GM23248 (cell line): ENCODE measurements at places on chromosomes 13 and 19. TPM values are rescaled to one million over a fixed set of nuclear protein-coding genes. Genes with fewer than 3 reads are reported as not detected.

GRCh38 chr13:99261059-99261458, 2.9 kb upstream of the GPR18 start:
- no peak for DNase-seq

DNA sequence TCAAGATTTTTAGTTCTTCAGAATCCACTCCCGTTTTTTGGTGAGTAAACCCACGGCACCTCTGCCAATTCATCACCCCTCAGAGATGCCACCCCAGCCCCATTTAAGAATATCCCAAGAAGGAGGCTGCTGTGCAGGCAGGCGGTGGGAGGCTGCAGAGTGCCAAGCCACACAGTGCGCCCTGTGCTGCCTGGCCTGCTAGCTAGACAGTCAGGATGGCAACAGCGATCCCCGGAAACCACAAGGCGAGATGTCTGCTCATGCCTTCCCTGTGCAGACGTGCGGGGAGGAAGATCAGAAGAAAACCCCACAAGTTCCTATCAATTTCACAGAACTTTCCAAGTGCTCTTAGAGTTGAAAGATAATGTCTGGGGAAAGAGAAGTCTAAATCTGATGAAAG, 64.8 kb upstream of the GPR183 start:
- H3K36me3 ChIP-seq, result peaks cover 10% of the 10 kb centered on the region; the same call in 1 of the 2 replicates
- no peaks in the 10 kb centered on the region for H3K4me1 ChIP-seq
- DNase-seq, result no peak
- H3K4me3 ChIP-seq, result no peak overlapping the region

Gene C19orf38
- total RNA-seq, result 0.22 TPM in 1 of 2 replicates, not detected in the other

Gene ZNF880
- total RNA-seq, result 22.0 and 34.8 TPM in 2 replicates

Gene PRR22
- total RNA-seq, result 0.25 TPM in 1 of 2 replicates, not detected in the other

Gene CASP14
- total RNA-seq, result not detected in 2 replicates
